ENCODE measurements at places on chromosomes 5 and 9. TPM values are rescaled to one million over a fixed set of nuclear protein-coding genes. Genes with fewer than 3 reads are reported as not detected.

- DNase-seq: no peak
These were observed 14.4 kb upstream of the SYNPO start for GRCh38 chr5:150625831-150626746.

DNA sequence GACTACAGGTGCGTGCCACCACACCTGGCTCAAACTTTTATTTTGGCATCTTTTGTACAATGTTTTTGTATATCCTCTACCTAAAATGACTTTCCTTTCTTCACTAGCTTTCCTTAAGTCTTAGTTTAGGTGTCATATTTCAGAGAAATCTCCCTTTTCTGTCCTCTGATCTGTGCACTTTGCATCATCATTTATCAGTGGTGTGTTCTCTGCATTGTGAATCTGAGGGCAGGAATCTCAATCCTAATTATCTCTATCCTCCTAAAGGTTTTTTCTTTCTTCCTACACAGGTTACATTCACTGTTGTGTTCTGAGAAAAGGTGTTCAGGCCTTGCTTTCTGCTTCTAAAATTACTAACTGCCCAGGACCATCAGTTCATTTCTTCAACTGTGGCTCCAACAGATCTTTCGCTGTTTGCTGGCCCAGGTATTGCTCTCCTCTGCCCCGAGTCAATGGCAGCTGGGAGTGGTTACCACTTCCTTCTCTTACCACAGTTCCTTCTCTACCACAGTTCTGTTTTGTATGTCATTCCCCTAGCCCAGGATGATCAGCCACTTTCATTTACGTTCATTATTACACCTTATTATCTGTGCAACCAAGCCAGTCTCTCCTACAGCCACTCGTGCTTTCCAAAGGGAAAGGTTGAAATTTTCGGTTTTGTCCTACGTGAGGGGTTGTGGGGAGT, 14.0 kb downstream of the TGFBR1 start:
- DNase-seq: no peak

DNA sequence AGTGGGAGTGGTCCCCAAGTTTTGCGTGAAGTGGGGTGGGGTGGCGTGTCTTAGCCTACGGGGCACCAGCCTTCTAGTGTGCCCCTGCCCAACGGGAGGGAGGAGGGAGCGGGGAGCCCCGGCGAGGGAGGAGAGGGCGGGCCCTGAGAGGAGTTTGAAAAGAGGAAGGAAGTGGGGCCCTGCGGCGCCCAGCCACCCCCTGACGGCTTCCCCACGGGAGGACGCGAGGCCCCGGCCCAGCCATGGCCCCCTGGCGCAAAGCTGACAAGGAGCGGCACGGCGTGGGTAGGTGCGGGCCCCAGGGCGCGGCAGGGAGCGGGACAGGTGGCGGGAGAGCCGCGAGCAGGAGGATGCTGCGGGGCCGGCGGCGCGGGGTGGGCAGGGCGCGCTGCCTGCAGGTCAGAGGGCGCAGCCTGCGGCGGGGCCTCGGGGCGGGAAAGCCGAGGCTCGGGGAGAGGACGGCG, at the start of gene DOCK2:
DOCK2 (plus strand) TSS at position 191 of the 464 bp plus-strand sequence; CDS start at position 243, 52 bp downstream.
- no peak for DNase-seq

DNA sequence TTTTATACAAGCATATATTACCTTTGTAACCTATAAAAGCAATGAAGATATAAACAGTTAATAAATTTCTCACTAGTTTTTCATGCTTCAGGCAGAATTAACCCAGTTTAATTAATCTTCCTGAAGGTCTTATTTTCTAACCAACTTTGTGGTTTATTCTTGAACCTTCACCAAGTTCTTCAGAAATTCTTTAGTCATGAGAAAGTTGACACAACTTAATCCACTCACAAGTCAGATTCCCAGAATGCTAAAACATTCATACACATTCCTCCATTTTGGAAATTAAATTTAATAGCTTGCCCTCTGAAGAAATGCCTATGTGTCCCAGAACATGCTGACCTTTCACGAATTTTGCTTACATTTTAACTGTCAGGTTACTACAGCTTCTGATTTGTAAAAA, 105.4 kb upstream of the PAM start:
- DNase-seq: no peak

- DNase-seq: no peak
These were observed 1.5 kb upstream of the TMED7 start for GRCh38 chr5:115627295-115627865.

- no peak for DNase-seq
These were observed 94.7 kb upstream of the ERCC6L2 start for GRCh38 chr9:95780751-95781150.

IL7R gene
- polyA plus RNA-seq: 1.2 TPM

CYSRT1 gene
- 13.9 TPM for polyA plus RNA-seq

MAML1 gene
- 39.4 TPM for polyA plus RNA-seq

RABGAP1 gene
- 67.3 TPM for polyA plus RNA-seq

SV2C gene
- polyA plus RNA-seq: 0.23 TPM

FAM53C gene
- 32.8 TPM for polyA plus RNA-seq

Data from renal cortex interstitium (tissue), 15 donors.